ENCODE measurements at places on chromosomes 5 and 9.

DNA sequence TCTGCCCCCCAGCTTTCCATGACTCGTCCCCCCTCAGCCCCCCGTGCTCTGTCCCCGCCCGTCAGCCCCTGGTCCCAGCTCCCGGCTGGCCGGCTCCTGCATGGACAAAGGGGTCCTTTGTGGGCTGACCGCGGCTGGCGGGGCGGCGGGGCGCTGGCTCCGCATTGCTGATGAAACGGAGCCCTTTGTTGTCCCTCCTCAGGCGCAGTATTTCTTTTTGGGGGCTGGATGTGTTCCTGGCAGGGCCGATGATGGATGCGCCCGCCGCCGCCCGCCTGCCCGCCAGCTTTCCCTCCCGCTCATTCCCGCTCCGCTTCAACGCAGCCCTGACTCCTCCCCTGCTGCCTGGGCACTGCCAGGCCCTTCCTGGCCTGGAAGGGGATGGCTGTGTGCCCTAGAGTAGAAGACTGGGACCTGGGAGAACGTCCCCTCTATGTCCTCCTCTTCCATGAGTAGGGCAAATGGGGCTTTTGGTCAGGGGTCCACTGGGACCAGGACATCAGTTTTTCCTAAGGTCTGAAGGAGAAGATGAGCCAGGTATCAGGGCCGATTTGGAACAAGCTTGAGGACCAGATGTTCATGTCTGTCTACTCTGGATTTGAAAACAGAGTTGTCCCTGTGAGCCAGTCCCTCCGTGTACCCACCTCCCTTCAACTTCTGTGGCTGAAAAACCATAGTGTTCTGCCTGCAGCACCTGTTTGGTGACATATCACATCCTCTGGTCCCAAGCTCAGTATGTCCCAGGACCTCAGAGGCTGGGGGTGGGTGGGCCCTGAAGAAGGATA is 29.0 kb downstream of the CXXC5 start:
- DNase-seq = no peak

- no peak for DNase-seq
Measured at GRCh38 chr5:122436615-122437014, 124.6 kb downstream of the SNCAIP start.

DNA sequence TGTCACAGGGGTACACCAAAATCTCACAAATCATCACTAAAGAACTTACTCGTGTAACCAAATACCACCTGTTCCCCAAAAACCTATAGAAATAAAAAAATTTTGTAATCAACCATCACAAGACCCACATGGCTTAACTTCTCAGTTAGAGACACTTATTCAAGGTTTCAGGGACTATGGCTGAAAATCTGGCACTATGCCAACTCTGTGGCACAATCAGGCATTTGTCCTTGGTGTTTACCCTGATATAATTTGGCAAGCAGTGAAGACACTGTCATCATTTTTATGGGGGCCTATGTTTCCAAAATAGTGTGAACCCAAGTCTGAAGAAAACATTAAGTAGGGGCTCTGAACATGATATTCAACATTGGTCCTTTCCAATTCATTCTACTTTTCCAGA is 59.0 kb downstream of the ZNF622 start:
- no peak for DNase-seq

- no peak for DNase-seq
Measured at GRCh38 chr5:59437176-59437575, 456.4 kb downstream of the PDE4D start.

- no peak for DNase-seq
Measured at GRCh38 chr5:141234109-141234667, 11.0 kb upstream of the PCDHB15 start.

- DNase-seq = no peak
Measured at GRCh38 chr5:116209166-116209565, 124.3 kb downstream of the COMMD10 start.

DNA sequence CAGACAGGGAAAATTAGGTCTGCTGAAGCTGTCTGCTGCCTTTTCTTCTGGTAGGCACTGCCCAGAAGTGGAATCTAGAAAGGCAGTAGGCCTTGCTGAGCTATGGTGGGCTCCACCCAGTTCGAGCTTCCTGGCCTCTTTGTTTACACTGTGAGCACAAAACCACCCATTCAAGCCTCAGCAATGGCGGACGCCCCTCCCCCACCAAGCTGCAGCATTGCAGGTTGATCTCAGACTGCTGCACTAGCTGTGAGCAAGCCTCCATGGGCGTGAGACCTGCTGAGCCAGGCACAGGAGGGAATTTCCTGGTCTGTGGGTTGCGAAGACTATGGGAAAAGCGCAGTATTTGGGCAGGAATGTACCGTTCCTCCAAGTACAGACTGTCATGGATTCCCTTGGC is 18.5 kb downstream of the AGTPBP1 start:
- DNase-seq = no peak

DNA sequence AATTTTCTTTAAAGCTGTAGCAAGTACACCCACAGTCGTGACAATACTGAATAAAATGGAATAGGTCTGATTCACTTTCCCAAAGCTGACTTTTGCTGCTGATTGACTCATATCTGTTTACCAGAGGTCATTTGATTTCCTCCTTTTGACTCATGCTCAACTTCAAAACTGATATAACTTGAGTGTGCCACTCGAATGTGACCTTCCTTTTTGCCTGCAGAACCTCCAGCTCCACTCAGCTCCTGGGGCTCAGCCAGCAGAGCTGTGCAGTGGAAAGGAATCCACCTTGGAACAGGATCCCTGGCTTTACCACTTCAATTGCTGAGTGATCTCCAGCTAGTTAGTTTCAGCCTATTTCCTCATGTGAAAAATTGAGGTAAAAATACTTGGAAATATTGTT is 84.1 kb downstream of the FEM1C start:
- no peak for DNase-seq

DNA sequence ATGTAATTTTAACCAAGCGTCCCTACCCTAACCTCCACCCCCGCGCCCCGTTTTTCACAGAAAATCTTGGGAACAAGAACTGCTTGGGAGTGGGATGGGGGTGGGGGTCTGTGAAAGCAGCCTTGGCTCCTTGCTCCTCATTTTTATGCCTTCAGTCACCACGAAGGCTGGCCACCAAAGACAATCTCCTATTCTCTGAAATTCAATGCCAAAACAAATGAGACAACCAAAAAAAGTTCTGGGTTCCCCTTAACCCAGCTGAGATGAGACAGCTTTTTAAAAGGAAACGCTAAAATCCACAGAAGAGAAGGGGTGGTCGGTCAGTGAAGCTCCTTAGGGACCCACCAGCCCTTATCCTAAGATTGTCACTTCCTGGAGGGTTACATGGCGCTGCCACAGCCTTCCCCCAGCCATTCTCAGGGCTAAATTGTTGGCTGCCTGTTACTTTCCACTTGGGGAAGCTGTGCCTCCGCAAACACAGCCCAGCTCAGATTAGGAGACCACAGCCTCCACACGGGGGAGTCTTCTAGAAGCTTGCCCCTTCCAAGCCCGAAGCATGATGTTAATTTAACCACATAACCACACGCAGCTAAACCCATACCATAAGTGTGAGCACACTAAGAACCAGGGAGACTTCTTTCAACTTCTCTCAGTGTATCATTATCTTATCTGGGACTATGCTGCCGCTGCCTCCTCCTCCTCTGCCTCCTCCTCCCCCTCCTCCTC is 136.3 kb downstream of the FOXD1 start:
- peak; percentile 62 for DNase-seq

GRCh38 chr5:140114341-140115185 is 654 bp downstream of the PURA start:
- DNase-seq = peak; percentile 41

DNA sequence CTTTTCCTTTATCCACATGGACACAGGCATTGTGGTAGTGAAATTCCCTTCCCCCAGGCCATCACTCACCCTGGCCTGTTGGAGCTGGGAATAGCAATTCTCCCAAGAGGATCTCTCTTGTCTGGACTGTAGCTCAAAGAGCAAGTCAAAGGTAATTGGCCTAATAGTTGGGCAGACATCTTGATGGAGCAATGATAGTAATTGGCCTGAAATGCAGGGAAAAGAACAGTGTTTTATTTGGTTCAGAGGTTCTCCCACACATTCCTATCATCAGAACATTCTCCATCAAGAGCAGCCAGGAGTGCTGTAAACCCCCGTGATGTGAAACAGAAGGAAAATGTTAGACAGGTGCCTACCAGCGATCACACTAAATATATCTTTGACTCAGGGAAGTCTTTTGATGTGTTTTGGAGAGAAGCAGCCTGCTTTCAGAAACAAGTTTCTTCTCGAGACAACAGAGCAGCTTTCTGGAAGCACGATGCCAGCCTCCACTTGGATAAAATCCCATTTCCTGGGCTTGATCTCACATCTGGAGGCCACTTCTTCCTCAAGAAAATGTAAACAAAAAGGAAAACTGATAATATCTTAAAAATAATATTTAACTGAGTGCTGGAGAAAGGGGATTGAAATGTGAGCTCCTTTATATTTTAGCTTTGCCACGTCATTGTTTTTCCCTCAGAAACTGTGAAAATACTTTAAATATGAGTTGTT is 198.1 kb upstream of the WWC1 start:
- no peak for DNase-seq

DNA sequence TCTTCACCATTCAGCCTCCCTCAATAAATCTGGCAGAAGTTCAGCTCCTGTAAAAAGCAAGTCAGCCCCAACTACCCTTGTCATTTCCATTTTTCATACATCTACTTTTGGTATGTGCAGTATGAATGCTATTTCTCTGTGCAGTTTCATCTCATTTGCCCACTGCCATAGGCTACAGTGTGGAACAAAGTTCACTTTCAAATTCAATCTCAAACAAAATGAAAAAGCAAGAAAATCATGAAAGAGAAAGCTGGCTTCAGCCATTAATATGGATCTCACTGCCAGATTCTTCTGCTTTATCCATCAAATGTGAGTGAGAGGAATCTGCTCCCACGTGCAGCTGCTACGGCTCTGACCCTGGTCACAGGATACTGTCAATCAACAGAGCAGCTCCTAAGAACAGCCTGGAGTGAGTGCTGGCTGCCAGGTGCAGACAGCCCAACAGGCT is 494.2 kb downstream of the ZNF608 start:
- no peak for DNase-seq

DNA sequence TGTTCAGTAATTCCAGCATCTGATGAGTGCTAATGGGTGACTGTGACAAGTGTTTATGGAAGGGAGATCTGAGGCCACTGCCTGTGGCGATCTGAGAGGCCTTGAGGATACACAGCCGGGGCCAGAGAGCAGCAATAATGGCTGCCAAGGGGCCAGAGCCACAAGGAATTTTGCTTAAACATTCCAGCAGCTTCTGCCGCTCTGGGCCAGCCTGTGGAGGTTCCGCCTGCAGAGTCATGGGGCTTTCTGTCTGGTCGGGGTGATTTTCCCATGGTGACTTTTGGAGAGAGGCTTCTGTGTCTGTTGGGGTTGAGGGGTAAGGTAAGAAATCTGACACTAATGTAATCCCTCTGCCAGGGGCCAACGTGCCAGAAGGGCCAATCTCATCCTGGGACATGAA is 353.5 kb downstream of the ADAMTS6 start:
- DNase-seq = no peak

All from hematopoietic multipotent progenitor cell (in vitro differentiated cells).